NCI-H1105 treated with DMSO at 0.1 percent for 48 hours (cell line): ENCODE measurements at places on chromosomes 1 and 21.

DNA sequence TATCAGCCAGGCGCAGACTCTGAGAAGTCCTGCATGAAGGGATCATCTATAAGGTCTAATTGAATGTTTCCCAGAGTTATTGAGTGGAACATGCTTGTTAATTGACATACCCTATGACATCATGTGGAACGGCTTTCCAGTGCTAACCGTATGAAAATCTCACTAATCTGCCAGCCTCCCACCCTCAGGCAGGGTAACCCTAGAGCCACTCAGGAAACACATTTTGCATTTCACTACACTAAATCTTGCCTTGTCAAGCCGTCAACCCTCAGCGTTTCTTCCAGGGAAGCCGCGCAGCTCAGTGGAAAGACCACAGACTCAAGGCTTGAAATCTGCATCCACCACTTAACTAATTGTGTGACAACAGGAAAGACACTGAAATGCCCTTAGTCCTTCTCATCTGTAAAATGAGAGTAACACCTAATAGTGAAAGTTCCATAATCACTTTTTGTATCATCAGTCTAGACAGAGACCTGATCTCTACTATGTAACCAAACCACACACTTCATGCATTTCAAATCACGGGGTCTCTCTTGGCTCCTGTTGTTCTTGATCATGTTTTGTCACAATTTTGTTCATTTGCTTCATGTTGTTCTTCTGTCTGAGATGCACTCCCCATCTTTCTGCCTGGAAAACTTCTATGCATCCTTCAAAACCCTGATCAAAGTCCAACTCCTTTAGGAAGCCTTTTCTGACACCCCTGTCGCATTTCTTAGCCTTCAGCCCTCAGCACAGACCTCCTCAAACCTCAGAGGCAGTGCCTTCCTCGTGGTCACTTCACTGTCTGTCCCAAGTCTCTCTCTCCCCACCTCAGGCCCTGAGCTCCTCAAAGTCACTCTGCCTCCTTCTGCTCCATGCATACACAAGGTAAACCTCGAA is 246.5 kb downstream of the TOMM20 start:
- no peak for DNase-seq

GRCh38 chr1:78045926-78046778 is at the start of gene GIPC2:
Gene GIPC2 (plus strand): TSS chr1:78045966. CDS start chr1:78046095, 129 bp downstream.
- DNase-seq = no peak

GRCh38 chr1:61285371-61285885 is 203.1 kb downstream of the NFIA start:
- no peak for DNase-seq

DNA sequence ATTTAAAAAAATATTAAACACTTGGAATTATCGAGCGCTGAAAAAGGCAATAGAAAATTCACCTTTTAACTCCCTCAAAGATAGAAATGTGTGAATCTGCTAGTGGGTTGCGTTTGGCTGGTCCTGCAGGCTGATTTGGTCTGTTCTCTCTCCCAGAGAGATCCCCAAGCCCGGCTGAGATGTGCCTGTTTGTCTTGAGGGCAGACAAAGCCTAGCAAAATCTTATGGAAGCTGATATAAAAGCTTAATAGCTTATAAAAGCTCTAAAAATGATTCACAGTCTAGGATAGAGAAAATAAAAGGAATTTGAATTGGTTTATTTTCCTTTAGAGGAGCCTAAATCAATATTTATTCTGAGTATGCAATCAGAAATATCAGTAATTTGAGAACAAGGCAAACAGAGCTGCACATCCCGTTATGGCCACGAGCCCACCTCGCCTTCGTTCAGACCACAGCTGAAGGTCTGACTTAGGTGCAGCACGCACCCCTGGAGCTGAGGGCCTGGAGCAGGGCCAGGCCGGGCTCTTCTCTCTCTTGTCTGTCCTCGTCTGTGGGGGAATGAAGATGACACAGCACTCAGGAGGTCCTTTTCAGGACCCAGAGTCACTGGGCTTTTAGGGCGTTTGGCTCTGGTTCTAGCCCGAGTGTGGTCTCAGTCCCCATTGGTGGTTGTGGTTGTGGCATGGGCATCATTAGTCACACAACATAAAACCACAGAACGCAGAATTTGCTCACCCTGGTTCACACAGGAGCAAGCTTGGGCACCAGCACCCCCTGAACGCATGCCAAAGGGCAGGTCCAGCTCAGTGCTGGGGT is 18.6 kb downstream of the PDE9A start:
- DNase-seq = peak; percentile 70

- DNase-seq = no peak
These were observed 125.1 kb upstream of the KCND3 start for GRCh38 chr1:112114540-112114939.

DNA sequence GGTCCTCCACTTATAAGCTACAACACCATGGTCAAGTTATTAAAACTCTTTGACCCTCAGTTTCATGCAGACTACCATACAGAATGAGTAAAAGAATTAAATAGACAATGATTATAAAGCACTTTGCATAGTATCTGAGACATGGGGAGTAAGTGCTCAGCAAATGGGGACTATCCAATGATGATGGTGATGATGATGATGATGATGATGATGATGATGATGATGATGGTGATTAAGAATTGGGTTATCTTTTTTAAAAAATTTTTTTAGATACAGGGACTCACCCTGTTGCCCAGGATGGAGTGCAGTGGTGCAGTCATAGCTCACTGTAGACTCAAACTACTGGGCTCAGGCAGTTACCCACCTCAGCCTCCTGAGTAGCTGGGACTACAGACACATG is 8.1 kb upstream of the EPS15 start:
- no peak for DNase-seq

DNA sequence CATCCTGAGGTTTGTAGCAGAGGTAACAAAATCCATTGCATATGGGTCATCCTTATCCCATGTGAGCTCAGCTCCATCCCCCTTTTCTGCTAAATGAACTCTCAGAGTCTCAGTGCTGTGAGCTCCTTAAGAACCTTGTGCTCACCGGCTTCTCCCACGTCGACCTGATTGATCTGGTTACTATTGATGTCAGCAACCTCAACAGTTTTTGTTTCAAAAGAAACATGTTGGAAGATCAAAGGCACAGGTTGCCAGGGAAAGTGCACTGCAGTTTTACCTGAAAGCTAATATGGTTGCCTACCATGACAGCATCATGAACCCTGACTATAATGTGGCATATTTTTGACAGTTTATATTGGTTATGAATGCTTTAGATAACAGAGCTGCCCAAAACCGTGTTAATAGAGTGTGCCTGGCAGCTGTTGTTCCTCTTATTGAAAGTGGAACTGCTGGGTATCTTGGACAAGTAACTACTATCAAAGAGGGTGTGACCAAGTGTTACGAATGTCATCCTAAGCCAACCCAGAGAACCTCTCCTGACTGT is 131.4 kb downstream of the HS2ST1 start:
- no peak for DNase-seq

GRCh38 chr1:90557706-90558105 is 159.4 kb downstream of the BARHL2 start:
- DNase-seq = no peak

DNA sequence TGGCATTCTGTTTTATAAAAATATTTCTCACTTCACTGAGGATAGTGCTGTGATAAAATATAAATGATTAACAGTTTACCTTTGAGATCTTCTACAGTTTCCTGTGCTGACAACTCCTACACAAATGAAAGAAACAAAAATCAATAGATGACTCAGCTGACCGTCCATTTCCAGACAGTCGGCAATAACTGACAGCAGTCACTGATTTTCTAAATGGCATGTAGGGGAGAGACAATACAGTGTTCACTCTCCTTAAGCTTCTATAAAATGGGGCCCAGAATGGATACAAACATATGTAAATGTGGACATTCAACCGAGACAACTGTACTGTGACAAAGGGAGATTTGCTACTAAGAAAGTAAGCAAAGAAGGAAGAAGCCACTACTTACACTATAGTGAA is 34.3 kb downstream of the PCNX2 start:
- DNase-seq = no peak

DNA sequence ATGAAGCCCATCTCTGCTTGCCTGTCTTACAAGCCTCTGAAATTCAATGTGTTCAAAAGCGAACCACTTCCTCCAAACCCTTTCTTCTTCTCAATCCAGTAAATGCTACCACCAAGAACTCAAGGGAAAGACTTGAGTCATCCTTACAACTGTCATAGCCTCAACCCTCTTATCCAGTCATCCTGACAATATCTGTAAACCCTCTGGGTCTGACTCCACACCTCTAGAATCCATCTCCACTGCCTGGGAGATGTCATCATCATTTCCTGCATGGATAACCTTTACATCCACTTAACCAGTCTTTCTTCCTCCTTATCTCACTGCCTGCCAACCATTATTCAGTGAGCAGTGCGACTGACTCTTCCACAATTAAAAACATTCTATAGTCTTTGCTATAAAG is 441.1 kb downstream of the SETD4 start:
- DNase-seq = no peak

DNA sequence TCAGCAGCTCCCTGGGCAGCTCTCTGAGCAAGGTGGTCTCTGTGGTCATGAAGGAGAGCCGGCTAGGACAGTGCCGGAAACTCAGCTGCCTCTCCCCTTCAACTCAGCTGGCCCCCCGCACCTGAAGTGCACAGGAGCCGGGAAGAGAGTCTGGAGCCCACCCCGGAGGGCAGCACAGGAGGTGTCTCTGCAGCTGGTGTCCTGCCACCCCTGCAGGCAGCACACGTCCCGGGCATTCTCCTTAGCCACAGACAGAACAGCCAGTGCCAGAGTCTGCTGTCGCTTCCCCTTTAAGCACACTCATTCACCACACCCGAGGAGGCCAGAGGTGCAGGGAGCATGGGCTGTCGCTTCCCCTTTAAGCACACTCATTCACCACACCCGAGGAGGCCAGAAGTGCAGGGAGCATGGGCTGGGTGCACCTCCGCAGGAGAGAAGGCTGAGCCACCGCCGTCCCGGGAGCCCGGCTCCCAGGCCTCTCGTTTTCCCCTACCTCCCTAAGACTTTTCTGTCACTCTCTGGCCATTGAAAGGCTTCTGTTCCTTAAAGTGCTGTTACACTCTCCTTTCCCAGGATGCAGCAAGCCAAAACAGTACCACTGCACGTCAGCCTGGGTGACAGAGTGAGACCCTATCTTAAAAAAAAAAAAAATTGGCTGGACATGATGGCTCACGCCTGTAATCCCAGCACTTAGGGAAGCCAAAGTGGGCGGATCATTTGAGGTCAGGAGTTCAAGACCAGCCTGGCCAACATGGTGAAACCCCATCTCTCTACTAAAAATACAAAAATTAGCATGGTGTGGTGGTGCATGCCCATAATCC is 16.9 kb upstream of the SAMD11 start:
- DNase-seq = no peak

- no peak for DNase-seq
These were observed 19.9 kb upstream of the EVI5 start for GRCh38 chr1:92804721-92805201.

GRCh38 chr21:35281956-35282355 is 232.9 kb upstream of the RUNX1 start:
- DNase-seq = no peak
